COR-L47 (cell line): ENCODE measurements at places on chromosomes 4 and X.

- DNase-seq: no peak
Measured at GRCh38 chrX:24014388-24015018, 12.5 kb downstream of the KLHL15 start.

- DNase-seq: no peak
Measured at GRCh38 chrX:6029014-6029413, 199.7 kb downstream of the NLGN4X start.

DNA sequence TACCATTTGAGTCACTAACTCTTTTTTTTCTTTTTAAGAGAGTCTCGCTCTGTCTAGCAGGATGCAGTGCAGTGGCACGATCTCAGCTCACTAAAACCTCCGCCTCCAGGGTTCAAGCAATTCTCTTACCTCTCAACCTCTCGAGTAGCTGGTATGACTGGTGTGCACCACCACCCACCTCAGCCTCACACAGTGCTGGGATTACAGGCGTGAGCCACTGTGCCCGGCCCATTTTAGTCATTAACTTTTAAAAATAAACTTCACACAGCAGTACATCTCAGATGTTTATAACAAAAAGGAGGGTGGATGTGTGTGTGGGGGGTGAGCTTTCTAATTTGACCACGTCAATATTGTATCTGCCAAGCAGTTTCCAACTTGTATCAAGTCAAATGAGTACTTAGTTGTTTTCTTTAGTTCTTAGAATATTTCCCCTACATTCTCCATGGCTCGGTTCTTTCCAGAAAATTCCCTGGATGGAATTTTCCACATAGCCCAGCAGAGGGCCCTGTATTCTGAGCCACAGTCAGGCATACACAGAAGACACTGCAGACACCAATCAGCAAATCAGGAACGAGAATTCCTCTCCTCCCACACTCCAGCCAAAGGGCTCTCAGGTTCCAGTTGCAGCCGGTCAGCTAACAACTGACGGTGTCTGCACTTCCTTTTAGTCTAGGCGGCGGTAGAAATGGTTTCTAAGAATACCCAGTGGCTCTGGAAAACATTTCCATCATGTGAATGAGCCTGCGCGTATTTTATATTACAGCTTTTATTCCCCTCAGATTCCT, 20.1 kb upstream of the ARAF start:
- peak; percentile 81 for DNase-seq

DNA sequence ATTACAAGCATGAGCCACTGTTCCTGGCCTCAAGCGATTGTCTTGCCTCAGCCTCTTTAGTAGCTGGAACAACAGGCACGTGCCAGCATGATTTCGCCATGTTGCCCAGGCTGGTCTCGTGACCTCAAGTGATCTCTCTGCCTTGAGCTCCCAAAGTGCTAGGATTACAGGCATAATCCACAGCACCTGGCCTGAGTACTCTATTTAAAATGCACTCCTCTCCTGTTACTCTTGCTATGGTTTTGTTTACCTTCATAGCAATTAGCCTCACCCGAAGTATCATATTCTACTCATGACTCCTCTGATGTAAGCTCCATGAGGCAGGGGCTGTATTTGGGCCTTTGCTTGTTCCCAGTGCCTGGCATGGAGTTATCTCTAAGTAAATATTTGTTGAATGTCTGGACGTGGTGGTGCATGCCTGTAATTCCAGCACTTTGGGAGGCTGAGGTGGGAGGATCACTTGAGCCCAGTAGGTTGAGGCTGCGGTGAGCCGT, 92.5 kb upstream of the SLC34A2 start:
- peak; percentile 15 for DNase-seq

DNA sequence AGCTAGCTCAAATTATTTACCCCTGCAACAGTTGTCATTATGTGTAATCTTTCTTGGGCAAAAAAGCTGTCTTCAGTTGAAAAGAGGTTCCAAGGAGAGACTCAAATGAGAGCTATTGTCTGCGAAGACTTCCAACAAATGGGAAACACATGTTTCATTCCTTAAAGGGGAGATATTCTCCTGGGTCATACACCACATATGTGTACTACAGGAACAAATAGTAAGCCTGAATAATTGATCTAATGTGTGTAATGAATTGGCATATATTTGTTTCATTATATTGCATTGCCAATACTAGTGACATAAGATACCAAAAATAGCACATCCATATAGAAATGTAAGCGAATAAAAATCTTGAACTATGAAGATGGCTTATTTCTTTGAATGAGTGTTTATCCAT, 950.9 kb upstream of the NDST4 start:
- DNase-seq: no peak

DNA sequence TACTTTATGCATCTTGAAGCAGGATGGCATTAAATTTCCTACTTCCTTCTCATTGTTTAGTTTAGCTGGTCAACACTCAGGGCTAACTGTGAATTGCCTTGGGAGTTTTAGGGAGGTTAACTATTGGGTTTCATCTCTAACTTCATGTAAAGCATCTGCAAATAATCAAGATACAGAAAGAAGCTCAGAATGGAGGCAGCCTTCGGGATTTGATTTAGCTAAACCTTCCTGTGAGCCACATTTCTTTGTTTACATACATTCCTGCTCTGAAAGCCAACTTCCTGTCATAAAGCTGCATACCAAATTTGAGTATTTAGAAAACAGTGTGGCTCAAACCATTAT, 131.7 kb upstream of the PCDH18 start:
- DNase-seq: no peak

- DNase-seq: no peak
Measured at GRCh38 chr4:108972613-108973283, 209.9 kb upstream of the ETNPPL start.

- no peak for DNase-seq
Measured at GRCh38 chr4:176293660-176294059, 24.6 kb upstream of the ASB5 start.

DNA sequence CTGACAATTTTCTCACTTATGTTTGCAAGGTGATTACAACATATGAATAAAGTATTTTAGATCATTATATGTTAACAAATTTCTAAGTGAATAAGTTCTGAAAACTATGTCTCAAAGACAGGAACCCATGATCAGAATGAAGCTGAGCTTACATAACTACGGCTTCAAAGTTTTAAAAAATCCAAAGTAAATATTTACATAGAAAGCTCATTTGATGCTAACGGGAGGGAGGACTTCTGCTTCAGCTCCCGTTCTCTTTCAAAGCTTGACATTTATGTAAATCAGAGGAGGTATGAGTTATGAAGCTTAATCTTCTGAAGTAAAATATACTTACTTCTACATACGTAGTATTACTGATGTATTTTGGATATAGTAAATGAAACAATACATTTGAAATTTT, 72.9 kb upstream of the PDLIM3 start:
- DNase-seq: no peak

- no peak for DNase-seq
Measured at GRCh38 chr4:2083116-2083825, 24.1 kb downstream of the NAT8L start.

DNA sequence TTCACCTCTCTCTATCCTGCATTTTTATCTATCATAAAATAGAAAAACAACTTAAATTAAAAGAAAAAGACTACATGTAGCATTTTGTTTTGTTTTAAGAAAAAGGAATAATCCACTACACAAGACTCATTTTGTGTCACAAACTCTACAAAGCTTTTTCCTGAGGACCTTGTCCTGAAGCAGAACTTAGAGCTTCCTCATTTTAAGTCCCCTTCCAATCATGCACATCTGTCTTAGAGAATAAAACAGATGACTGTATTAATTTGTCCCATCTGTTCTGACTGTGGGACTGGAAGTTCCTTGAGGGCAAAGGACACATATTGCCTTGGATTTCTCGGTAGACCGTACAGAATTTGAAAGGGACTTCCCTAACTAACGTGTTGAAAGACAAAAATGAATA, 218.5 kb downstream of the COL25A1 start:
- DNase-seq: no peak

DNA sequence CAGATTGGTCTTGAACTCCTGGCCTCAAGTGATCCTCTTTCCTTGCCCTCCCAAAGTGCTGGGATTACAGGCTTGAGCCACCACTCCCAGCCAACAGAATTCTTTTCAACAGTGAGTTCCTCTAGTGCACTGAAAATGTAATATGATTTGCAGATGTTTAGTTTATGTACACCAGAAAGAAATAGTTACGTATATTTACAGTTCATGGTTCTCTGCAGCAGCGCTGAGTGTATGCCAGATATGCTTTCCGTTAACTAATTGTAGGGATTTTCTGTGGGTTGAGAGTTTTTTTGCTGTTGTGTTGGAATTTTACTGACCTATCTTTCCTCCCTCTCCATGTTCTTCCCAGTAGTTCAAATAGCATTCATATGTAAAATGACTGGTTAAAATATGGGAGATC, 44.0 kb downstream of the GAB1 start:
- no peak for DNase-seq

GRCh38 chr4:69095301-69095731, 958 bp upstream of the UGT2B7 start:
- DNase-seq: no peak

- DNase-seq: no peak
Measured at GRCh38 chr4:146182443-146182842, 6.9 kb downstream of the LSM6 start.

- DNase-seq: no peak
Measured at GRCh38 chrX:118571836-118572235, 76.2 kb downstream of the DOCK11 start.

GRCh38 chr4:41815473-41815872, 66.9 kb upstream of the PHOX2B start:
- no peak for DNase-seq
